ENCODE measurements at places on chromosomes 5 and 9. TPM values are rescaled to one million over a fixed set of nuclear protein-coding genes. Genes with fewer than 3 reads are reported as not detected.

- H3K4me1 ChIP-seq: peaks cover 26% of the 10 kb centered on the region
- H3K27ac ChIP-seq: no peak overlapping the region
- no peak overlapping the region for H3K4me3 ChIP-seq
- DNase-seq: no peak
- no peaks in the 10 kb centered on the region for H3K27me3 ChIP-seq
These were observed 37.1 kb upstream of the GLRX start for GRCh38 chr5:95859661-95860060.

DNA sequence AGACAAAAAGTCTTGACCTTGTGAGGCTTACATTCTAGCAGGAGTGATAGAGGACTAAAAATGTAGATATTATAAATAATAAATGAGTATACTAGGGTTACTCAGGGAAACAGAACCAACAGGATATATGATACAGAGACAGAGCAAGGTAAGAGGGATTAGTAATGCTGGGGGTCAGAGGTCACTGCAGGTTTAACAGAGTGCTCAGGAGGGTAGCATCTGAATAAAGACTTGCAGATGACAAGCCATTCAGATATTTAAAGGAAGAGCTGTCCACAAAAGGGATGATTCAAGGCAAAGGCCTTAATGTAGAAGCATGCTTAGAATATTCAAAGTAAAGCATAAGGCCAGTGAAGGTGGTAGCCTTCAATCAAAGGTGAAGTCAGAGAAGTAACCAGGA is 65.6 kb upstream of the SEMA6A start:
- H3K27ac ChIP-seq: no peak overlapping the region
- no peaks in the 10 kb centered on the region for H3K27me3 ChIP-seq
- H3K4me1 ChIP-seq: no peaks in the 10 kb centered on the region
- DNase-seq: no peak
- no peak overlapping the region for H3K4me3 ChIP-seq

DNA sequence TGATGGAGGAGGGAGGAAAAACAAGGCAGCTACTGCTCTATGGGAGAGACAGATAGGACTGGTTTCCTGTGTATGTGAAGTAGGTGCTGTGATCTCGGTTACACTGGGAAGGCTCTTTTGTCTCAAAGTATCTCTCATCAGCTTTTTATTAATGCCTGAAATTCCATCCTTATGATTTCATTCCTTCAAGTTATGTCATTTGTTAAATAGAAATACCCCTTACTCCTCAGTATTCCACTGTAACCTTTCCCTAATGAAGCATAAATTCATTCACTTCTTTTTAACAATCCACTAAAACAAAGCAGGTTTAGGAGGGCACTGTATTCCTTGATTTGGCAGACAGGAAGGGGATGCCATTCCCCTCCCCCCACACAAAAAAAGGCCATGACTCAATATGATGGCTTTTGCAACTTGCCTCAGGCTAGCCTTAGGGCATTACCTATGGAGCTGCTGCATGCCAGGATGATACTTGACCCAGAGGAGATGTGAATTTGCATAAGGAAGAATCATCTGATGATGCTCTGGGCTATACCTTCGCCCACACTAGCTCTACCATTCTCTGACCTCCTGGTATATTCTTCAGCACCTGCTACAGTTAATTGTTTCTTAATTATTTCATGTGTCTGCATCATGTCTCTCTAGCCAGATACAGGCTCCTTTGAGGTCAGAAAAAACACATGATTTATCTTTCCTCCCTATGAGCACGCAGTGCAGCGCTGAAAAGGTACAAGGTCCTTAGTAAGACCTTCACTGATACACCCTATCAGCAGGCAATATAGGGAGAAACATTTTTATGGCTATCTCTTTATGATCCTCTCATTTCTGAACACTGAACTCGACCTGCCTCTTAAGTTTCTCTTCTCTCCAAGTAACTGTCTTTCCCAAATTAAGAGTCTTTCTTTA is 26.3 kb downstream of the NR3C1 start:
- H3K4me1 ChIP-seq: no peaks in the 10 kb centered on the region
- DNase-seq: peak; percentile 63
- no peak overlapping the region for H3K4me3 ChIP-seq
- no peak overlapping the region for H3K27ac ChIP-seq
- no peaks in the 10 kb centered on the region for H3K36me3 ChIP-seq

DNA sequence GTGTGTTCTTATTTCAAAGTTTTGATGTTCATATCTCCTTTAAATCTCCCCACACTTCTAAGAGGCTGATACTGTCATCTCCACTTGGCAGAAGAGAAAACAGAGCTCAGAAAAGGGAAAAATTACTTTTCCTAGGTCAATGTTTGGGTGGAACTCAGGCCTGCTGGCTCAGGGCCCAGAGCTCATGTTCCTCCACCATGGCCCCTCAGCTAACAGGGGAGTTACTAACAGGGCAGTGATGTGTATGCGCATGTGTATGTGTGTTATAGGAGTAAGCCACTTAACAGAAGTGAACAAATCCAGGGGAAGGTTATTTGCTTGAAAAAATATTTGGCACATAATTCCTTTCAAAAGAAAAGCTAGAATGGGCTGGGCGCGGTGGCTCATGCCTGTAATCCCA is 2.5 kb downstream of the C1QTNF2 start:
- H3K27me3 ChIP-seq: peaks cover 43% of the 10 kb centered on the region
- H3K4me1 ChIP-seq: no peaks in the 10 kb centered on the region
- no peaks in the 10 kb centered on the region for H3K36me3 ChIP-seq
- no peak for DNase-seq

The F12 gene
- total RNA-seq: 2.7 TPM

- H3K4me1 ChIP-seq: no peaks in the 10 kb centered on the region
- H3K27ac ChIP-seq: no peak overlapping the region
- H3K36me3 ChIP-seq: no peaks in the 10 kb centered on the region
- H3K27me3 ChIP-seq: no peaks in the 10 kb centered on the region
These were observed 34.7 kb upstream of the MIER3 start for GRCh38 chr5:56986626-56986947.

DNA sequence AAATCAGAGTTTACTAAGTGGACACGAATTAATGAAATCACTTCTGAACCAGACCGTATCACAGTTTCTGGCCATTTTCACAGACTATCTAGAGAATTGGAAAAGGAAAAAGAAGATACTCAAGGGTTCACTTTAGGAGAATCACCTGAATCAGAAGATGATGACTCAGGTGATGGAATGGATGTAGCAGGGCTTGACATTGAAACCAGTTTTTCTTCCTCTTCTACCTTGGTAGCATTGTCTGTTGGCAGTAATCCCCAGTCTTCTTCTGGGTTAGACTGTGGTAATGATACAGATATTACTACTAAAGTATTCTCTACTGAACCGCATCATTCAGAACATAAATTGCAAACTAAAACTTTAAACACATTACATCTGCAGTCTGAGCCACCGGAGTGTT is 38.5 kb downstream of the ICE1 start:
- no peak overlapping the region for H3K4me3 ChIP-seq
- no peaks in the 10 kb centered on the region for H3K4me1 ChIP-seq
- no peak overlapping the region for H3K27ac ChIP-seq
- no peak for DNase-seq
- peaks cover 91% of the 10 kb centered on the region for H3K36me3 ChIP-seq
- no peaks in the 10 kb centered on the region for H3K27me3 ChIP-seq

Data from endodermal cell (in vitro differentiated cells).